ENCODE measurements at places on chromosomes 11 and 22.

GRCh38 chr22:38751422-38752346 lies 4.1 kb downstream of the SUN2 start:
- DNase-seq, result no peak

- DNase-seq, result peak; percentile 13
Observed at GRCh38 chr22:33883961-33884808, 36.1 kb downstream of the LARGE1 start.

DNA sequence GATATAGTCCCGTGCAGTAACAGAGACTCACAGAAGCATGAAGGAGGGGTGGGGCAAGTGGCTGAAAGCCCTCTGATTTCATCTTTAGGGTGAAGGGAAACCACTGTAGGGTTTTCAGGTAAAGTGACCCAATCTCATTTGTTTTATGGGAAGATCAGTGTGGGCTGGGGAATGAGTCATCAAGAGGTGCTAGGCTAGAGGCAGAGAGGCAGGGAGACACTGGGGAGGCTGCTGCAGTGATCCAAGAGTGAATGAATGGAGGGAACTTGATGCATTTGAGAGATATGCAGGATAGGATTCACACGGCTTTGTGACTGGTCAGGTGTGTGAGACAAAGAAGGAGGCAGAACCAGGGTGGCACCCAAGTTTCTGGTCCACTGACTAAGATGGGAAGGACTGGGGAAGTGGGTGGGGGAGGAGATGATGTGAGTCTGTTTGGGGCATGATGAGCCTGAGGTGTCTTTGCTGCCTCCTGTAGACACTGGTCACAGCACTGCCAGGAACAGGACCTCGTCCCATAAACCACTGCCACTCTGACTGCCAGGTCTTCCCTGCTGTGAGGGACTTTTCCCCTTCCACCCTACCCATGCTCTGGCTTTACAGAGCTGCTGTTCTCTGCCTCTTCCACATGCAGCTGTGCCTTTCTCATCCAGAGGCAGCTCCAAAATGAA lies 239.0 kb downstream of the TENM4 start:
- peak; percentile 63 for DNase-seq

GRCh38 chr11:112318661-112319060 lies 58.0 kb upstream of the PLET1 start:
- DNase-seq, result no peak

GRCh38 chr11:22510741-22511140 lies 114.9 kb downstream of the FANCF start:
- peak; percentile 52 for DNase-seq

GRCh38 chr22:45237065-45237990 lies 3.4 kb downstream of the KIAA0930 start:
- no peak for DNase-seq

GRCh38 chr11:45165386-45165785 lies 18.9 kb downstream of the PRDM11 start:
- DNase-seq, result no peak

- DNase-seq, result no peak
Observed at GRCh38 chr11:69446108-69446507, 35.4 kb upstream of the LINC01488 start.

Measured in HT1080 (cell line).